Suprapubic skin (tissue), 4 donors: ENCODE measurements at places on chromosomes 5 and 9.

- no peak for DNase-seq
These were observed 109.7 kb downstream of the BASP1 start for GRCh38 chr5:17327048-17327625.

GRCh38 chr9:114460513-114461199, 44.6 kb downstream of the WHRN start:
- no peak for DNase-seq

DNA sequence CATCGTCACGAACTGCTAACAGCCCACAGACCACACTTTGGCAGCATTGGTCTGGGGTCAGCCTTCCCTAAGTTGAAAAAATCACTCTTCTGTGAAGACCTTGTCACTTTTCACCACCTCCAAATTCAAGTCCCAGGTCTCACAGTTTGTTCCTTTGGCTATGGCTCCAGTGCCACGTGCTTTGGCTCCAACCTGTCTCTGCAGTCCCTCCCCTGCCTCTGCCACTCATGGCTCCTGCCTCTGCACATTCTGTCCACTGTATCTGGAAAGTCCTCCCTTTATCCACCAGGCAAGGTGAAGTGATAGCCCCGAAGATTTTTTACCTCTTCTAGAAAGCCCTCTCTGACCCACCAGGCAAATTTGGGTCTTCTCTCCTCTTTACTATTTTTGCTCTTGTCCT, 5.3 kb downstream of the CKMT2 start:
- no peak for DNase-seq

DNA sequence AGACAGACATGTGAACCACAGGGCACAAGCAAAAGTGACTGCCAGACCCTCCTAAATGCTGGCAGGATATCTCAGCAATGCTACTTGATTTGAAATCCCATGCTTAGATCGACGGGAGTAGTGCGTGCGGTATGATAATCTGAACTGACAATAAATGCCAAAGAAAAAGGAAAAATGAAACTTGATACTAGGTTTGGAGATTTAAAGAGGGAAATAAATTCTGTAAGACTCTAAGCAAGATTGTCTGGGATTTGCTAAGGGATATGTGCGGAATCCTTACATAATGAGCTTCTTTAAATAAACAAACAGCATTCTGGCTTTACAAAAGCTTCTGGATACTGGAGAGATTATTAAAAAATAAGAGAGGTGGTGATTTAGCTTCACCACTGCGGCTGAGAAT, 203.6 kb downstream of the CAAP1 start:
- DNase-seq = no peak

GRCh38 chr9:85716031-85716877, 25.5 kb downstream of the AGTPBP1 start:
- no peak for DNase-seq

- DNase-seq = no peak
These were observed 270.6 kb downstream of the MLLT3 start for GRCh38 chr9:20351715-20352114.

DNA sequence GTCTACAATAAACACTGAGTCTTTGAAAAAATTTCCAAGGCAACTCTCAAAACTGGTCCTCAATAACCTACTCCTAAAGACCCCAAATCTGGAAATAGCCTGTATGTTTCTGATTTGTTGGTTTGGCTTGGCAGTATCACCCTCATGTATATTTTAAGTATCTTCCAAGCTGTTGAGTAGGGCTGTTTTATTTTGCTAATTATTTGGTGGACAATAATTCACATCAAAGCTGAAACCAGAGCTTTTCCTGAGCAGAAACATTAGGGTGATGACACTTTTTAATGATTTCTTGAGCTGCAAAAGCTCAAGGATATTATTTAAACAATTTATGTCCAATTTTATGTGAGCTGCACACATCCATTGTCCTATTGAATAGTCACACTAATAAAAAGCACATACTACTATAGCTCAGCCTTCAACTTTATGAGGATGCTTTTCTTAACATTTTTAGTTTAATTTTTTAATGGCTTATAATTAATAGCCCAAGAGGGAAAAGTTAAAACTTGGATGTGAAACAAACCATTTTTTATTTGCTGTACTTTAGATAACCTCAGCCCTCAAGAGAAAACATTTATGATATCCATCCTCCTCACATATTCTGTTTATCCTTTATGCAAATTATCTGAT, 393.1 kb downstream of the TAF11L14 start:
- no peak for DNase-seq

GRCh38 chr5:168651648-168652047, 72.5 kb upstream of the PANK3 start:
- DNase-seq = no peak

DNA sequence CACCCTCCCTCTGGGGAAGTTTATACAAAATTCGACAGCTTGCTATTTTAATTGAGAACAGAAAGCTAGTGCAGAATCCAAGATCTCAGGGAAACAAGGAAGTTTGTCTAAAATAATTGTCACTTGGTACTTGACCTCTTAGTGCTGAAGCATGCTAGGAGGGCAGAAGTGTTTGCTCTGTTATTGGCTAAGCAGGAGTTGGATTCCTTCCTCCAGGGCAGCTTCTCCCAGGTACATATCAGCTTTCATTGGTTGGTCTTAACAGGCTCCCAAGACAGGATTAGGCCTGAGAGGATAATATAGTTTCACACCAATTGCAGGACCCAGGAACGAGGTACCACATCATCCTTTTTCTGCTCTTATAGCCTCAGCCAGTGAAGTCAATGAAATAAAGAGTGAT, 432.8 kb downstream of the IRX1 start:
- no peak for DNase-seq

GRCh38 chr5:2908086-2908485, 156.6 kb upstream of the IRX2 start:
- DNase-seq = no peak

DNA sequence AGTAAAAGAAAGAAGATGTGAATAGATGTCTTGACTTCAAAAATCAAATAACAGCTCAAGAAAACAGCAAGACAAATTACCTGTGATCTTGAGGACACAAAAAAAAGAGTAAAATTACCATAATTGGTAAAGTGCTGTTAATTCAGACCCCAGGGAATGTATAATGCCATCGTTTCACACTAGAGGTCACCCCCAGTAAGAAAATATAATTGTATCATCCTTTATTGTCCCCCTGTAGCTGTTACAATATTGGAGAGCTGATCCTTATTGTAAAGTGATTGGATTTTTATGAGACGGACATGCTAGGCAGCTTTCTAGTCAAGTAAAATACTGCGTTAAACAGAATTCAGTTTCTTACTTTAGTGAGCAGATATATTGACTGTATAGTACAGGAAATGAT, 377.0 kb downstream of the TLE1 start:
- DNase-seq = no peak

GRCh38 chr9:7762600-7762999, 37.0 kb downstream of the DMAC1 start:
- no peak for DNase-seq

DNA sequence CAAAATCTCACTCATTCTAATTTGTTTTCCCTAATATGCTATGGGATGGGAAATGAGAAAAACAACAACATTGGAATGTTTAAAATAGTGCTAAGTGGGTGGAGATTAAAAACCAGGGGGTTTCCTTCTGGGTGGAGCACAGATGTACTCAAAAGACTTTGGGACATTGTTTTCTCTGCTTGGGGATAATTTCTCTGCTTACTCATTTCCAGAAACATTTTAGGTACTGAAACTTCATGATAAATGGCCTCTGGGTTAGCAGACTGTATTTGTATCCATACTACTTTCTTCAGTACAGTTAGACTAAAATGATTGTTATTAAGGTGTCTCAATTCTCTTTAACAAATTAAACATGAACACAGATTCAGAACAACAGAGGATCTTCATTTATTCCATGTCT, 17.4 kb downstream of the ELOVL7 start:
- no peak for DNase-seq

GRCh38 chr5:31377274-31377946, 154.5 kb downstream of the DROSHA start:
- no peak for DNase-seq
